ENCODE measurements at places on chromosomes 16 and 17.

- no peak for DNase-seq
These were observed 418.3 kb upstream of the SALL1 start for GRCh38 chr16:51569203-51569931.

GRCh38 chr17:10224582-10225195, 26.3 kb upstream of the GAS7 start:
- no peak for DNase-seq

DNA sequence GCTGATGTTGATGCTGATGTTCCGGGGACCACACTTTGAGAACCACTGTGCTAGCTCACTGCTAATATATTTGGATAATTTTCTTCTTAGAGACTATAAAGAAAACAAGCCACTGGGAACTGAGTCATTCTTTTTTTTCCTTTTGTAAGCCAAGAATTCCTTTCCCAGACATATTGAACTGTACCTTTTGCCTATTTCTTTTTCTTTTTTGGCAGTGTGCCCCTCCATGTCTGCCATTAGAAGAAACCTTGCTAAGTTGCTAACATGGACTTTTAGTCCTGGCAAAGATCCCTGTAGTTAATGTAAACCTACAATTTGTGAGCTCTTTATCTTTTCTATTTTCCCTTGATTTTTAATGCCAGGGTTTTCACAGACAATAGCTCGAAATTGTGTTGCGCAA, 17.3 kb upstream of the ERCC4 start:
- no peak for DNase-seq

GRCh38 chr16:13956635-13957196, 36.8 kb downstream of the ERCC4 start:
- no peak for DNase-seq

DNA sequence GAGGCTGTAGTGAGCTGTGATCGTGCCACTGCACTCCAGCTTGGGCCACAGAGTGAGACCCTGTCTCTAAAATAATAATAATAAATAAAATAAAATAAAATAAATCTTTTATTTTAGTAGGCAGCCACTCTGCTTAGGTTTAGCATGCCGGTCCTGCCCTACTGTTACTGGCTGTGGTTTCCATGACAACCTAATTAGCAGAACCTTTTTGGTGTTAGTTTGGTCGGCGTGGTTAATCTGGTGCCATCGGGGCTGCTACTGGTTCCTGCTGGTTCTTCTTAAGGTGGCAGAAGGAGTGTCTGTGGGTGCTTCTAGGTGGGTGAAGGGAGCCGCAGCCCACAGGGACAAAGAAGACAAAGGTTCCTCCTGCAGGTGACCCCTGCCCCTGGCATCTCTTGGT, 37.8 kb upstream of the CBX4 start:
- no peak for DNase-seq
